Transverse colon (tissue), 4 donors: ENCODE measurements at places on chromosomes 13 and 19. TPM values are rescaled to one million over a fixed set of nuclear protein-coding genes. Genes with fewer than 3 reads are reported as not detected.
A peak's percentile ranks its signal among the peaks of the same experiment; 100 is the strongest.

GRCh38 chr19:18650468-18651041 lies 13.7 kb downstream of the KLHL26 start:
- DNase-seq: peak; percentile 55

GRCh38 chr13:93079294-93079693 lies 147.3 kb upstream of the GPC6 start:
- DNase-seq: no peak

GRCh38 chr19:13726323-13726722 lies 38.0 kb upstream of the MRI1 start:
- no peak for DNase-seq

DNA sequence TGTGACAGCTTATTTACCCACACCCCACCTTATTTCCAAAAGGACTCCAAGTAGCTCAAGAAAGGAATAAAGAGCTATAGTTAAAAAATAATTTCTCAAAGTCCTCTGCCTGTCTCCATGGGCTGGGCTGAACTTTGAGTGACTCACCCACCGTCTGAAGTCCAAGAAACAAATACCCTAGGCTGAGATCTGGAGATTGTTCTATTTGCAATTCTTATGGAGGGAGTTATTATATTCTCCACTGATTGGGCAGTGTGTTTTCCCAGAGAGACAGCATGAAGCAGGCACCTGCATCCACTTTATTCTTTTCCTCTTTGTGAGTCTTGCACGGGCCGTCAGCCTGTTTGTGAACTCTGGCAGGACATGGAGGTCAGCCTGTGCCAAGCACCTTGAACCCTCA lies 63.2 kb downstream of the SHISA2 start:
- DNase-seq: no peak

DNA sequence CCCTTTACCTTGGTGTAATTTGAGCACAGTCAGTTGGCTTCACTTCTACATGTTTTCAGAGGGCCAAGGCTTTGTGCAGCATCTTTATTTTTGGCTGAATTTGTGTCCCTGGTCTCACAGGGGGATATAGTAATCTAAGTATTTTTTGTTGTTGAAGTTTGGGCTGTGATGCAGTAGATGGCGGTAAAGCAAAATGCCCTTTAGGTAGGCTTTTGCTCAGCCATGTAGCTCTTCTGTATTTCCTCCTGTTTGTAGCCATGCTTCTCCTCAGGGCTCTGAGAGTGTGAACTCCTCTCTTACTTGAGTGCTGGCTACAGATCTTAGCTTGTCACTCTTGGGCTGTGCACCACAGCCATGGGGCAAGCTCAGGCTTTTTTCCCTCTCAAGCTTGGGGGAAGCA lies 328.6 kb downstream of the SLITRK5 start:
- DNase-seq: no peak

- DNase-seq: no peak
Measured at GRCh38 chr19:48591021-48591420, 15.5 kb upstream of the SPACA4 start.

DNA sequence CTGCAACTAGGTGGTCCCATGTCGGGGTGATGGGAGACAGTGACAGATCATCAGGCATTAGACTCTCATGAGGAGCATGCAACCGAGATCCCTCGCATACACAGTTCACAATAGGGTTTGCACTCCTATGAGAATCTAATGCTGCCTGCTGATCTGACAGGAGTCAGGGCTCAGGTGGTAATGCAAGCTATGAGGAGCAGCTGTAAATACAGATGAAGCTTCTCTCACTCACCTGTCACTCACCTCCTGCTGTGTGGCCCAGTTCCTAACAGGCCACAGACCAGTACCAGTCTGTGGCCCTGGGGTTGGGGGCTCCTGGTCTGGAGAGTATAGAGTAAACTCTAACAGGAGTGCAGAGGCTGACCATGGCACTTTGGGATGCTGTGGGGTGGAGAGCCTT lies 209.2 kb downstream of the DLEU7 start:
- DNase-seq: no peak

DNA sequence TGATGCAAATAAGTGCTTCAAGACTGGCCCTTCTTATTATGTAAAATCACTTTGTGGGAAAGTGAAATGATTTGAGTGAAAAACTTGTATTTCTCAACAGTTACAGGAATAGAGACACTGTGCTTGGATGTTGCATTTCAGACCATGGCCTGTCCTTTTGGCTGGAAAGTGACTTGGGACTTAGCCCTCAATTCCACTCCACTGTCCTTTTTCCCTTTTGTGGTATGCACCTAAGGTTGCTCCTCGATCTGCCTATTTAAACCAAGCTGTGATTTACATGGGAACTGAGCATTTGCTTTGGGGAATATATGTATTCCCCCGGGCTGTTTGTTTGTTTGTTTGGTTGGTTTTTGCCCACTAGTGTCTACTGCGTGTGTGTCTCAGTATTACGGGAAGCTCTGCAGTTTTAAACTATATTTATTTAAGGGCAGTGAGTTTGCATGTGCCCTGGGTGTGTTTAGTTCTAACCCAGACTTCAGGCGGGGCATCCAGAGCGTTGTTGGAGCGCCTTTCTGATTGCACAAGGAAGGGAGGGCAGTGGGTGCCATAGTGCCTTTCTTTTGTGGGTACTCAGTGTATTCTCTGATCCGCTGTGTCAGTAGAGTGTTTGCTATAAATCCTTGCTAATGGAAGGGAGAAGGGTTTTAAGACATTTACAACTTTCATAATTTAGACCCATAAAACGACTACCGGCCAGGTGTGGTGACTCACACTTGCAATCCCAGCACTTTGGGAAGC lies 18.2 kb upstream of the RNF113B start:
- DNase-seq: peak; percentile 53

GRCh38 chr13:96020931-96021330 lies 32.3 kb downstream of the UGGT2 start:
- DNase-seq: no peak

- DNase-seq: no peak
Measured at GRCh38 chr19:39754971-39755370, 17.1 kb upstream of the CLC start.

GRCh38 chr13:19908350-19908986 lies 45.0 kb upstream of the ZMYM5 start:
- no peak for DNase-seq

DNA sequence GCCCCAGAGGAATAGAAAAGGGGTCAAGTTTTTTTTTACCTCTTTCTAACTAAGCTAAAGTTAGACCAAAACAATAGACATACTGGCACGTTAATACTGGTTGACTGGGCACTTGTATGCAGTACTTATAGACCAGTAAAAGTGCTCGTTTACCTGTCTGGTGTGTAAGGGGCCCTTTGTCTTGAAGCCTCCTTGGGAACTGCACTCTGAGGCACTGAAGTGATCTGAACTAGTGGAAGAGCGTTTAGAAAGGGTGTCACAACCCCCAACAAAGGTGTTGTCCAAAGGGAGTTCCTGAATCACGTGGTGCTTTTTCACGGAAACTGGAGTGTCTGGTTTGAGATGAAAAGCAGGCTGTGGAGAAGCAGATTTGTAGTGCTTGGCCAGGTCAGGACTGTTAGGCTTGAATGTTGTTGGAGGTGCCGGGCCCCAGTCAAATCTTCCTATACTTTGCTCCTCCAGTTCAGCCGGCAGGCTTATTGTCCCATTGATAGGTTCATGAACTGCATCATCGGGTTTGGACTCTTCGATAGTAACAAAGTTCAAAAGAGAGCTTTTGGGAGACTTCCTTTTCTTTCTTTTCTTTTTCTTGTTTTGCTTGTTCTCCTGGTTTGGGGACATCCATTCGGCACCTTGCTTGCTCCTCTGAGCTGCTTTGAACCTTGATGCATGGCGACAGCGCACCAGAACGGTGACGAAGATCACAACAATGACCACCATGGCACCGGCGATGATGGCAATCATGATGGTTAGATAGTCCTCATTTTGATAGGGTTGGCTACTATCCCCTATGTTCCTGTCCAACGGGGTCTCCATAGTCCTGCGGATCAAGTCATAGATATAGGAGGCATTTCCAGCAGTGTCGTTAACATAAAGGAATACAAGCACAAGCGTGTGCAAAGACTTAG lies 4.6 kb downstream of the PCDH9 start:
- DNase-seq: no peak

DNA sequence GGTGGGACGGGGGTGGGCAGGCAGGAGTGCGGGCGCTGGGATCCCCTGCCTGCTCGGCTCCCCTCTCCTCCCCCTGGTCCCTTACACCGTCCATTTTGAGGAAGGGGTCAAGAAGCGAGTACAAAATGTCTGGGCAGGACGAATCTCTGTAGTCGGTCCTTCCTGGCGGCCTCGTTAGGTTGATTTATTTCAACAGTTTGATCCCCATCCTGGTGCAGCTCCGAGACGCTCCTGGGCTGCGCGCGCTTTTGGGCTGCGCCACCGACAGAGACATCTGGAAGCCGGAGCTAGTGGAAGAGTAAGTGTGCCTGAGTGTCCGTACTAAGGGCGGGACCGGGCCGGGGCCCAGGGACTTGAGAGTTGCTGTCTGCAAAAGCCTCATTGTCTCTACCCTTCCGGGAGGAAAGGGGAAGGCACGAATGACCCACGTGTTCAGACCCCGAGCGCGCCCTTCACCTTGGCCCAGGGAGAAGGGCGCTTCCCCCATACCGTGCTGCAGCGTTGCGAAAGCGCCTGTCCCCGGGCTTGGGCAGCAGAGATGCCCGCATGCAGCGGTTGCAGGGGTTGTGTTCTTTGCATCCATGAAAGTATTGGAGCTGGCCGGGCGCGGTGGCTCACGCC lies 1.8 kb downstream of the ZNF114 start:
- DNase-seq: peak; percentile 27

DNA sequence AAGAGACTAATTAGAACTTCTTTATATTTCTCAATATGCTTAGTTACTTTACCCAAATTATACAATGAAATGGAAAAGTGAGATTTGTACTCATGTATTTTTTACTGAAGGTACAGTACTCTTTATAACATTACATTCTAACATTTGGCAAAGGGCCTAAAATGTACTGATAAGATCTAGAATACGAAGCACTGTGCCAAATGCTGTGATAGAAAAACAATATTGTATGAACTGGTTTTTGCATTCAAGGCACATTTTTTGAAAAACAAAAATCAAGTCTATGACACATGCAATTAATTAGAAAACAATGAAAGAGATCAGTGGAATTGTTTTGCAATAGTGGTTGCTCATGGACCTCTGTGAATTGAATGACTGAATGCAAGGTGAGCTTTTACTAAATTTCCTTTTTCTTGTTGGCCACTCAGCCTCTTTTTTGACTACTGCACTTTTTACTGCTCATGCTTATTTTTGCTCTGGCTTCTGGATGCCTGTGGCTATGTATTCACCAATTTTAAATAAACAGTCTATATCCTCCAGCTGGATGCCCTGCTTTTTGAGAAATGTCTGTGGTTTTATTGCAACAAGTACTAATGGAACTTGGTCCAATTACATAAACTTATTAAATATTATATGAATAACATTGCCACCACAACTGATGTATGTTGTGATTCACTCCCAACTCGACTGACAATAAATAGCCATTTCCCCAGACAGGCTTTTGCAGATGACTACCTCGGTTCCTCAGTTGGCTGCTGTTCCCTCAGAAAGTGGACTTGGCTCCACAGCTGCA lies 41.4 kb upstream of the OBI1 start:
- no peak for DNase-seq

GRCh38 chr13:71798707-71799106 lies 68.3 kb downstream of the DACH1 start:
- DNase-seq: no peak

GRCh38 chr13:37914781-37915391 lies 45.3 kb upstream of the TRPC4 start:
- no peak for DNase-seq

DNA sequence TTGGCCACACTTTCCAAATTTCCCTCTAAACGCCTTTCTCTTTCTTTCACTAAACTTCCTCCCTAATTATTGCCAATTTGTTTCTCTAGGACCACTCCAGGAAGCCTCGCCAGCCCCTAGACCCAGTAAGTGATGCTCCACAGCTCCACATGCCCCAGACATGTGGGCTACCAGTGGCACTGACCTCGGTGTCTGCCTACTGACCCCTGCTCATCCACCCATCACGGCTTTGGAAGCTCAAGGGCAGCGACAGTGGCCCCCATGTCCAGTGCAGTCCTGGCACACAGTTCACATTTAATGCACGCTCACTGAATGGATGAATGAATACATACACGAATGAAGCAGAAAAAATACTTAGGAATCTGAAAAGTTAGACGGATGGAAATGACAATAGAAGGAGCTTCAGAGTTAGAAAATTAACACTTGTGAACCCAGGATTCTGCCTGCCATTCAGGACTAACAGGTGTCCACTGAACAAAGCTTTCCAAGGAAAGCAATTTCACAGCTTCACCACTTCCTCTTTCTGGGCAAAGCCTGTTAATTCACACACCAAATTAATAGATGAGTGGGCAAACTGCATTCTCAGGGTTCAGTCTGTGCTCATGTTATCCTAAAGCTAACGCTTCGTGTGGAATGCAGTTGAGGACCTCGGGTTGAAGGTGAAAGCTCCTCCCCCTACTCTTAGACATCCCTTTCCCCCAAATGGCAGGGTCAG lies 50.9 kb downstream of the CCDC70 start:
- DNase-seq: no peak

DNA sequence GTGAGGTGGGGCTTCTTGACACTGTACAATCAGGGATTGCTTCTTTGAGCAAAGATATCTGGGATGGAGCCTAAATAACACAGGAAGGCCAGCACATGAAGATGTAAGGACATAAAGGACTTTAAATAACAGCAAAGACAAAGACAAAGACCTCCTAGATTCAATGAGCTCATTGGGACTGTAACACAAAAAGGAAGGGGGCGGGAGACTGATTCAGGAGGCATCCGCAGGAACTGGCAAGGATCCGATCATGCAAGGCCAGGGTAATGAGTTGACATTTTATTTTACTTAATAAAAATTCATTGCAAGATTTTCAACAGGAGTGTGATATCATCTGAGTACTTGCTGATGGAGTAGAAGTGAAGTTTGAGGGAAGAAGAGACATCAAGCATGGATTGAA lies 121.5 kb downstream of the LHFPL6 start:
- no peak for DNase-seq

GRCh38 chr13:114199954-114200353 lies 20.9 kb downstream of the CFAP97D2 start:
- DNase-seq: no peak

GRCh38 chr19:40242480-40242879 lies 16.0 kb upstream of the CCNP start:
- no peak for DNase-seq

Gene NCR1
- 0.41 TPM for total RNA-seq

Gene PABPC3
- not detected for total RNA-seq

Gene HCN2
- not detected for total RNA-seq

Gene CCDC8
- 0.40 TPM for total RNA-seq

Gene SERPINE3
- not detected for total RNA-seq

Gene FFAR2
- 2.2 TPM for total RNA-seq

Gene HSPH1
- total RNA-seq: 16.1 TPM

Gene ZNF493
- total RNA-seq: 60.2 TPM

Gene KRTDAP
- total RNA-seq: not detected
